ENCODE measurements at places on chromosomes 11 and 22.

DNA sequence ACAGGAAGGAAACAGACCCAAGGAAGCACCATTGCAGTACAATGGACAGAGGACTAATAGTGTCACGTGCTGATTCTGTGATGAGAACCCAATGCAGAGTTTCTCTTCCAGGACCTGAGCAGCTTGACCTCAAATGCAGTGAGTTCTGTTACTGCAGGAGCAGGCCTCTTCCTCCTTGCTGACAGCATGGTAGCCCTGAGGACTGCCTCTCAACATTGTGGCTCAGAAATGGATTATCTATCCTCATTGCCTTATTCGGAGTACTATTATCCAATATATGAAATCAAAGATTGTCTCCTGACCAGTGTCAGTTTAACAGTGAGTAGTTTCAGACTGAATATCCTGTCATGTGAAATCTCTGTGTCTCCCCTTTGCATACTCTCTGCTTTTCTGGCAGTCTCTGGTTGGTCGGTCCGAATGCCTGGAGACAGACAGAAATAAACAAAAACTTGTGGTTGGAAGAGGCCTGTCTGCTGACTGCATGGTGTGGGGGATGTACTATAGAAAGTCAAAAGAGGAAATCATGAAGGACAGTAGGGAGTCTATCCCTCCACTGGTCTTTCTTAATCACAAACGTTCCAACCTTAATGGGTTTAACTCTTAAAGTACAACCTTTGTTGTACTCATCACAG, 6.9 kb upstream of the MS4A14 start:
- DNase-seq: no peak

DNA sequence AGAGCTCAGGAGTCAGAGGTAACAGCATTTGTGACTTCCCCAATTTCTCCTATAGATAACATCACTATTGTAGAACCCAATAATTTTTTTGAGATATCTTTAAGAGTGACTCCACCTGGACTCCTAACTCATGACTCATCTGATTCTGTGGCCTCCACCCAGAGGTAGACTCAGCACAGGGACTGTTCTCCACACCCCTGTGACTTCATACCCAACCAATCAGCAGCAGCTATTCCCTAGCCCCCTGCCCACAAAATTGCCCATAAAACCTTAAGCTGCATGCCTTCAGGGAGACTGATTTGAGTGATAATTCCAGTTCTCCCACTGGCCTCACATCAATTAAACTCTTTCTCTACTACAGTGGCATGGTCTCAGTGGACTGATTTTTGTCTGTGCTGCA, 475.4 kb upstream of the FAT3 start:
- DNase-seq: no peak

- no peak for DNase-seq
Measured at GRCh38 chr22:19986011-19986409, 30.6 kb downstream of the ARVCF start.

DNA sequence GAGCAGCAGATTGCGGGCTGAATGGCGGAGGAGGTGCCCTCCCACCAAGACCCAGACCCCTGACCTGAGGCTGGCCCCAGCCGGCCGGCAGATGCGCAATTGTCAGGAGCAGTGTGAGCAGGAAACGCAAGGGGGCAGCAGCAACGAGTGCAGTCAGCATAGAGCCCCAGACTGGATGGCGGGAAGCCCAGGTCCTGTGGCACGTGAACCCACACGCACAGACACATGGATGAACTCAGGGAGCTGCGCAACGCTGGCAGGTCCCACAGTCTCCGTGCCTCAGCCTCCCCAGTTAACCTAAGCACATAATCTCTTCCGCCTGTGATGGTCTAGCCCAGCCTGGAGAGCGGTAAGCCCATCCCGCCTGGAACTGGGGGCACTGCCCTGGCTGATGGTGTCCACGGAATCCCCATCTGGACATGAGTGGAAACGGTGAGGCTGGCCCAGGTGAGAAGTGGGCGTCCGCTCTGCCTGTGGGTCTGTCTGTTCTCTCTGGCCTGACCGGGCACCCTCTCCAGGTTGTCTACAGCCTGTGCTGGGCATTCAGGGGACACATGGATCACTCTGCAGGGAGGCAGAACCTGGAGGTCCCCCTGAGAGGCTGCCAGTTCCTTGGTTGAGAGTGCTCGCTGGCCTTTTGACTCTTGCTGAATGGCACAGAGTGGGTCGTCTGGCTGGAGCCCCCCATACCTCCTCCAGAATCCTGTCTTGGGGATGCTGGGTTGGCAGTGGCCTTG, 626 bp upstream of the TBX10 start:
- peak; percentile 65 for DNase-seq

DNA sequence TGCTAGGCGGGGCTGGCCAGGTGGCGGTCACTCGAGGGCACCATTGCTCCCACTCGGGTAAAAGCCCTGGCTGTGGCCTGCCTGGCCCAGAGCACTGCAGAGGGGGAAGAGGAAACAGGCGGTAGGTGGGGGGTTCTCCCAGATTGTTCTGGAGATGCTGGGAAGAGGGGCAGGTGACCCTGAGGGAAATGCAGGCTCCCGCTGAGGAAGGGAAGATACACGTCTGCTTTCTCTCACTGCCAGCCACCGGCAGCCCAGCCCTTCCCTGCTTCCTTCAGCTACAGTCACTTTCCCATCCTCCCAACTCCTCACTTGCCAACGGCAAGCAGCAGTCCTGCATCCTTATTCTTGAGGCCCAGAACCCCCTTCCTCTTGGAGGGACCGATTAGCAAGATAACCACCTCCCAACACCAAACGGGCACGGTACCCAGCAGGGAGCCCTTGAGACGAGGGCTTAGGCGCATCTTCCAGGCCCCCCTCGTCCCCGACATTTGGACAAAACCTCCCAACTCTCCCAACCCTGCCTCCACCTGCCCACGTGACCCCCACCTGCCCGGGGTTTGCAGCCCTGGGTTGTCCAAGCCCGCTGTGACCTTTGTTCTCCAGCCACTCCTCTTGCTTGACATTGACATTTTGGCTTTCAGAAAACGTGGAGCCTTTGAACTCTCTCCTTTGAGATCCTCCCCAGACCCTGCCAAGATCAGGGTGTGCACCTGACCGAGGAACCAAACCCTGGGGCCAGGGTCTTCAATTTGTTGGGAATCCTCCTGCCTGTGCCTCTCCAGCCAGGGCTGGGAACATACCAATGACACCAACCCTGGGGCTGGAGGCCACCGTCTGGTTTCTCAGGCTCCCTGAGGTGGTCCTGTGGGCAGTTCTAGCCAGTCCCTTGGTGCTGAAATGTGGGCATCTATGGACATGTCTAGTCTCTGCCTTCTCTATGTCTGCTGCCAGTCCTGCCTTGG, 48.8 kb upstream of the TTLL12 start:
- no peak for DNase-seq

DNA sequence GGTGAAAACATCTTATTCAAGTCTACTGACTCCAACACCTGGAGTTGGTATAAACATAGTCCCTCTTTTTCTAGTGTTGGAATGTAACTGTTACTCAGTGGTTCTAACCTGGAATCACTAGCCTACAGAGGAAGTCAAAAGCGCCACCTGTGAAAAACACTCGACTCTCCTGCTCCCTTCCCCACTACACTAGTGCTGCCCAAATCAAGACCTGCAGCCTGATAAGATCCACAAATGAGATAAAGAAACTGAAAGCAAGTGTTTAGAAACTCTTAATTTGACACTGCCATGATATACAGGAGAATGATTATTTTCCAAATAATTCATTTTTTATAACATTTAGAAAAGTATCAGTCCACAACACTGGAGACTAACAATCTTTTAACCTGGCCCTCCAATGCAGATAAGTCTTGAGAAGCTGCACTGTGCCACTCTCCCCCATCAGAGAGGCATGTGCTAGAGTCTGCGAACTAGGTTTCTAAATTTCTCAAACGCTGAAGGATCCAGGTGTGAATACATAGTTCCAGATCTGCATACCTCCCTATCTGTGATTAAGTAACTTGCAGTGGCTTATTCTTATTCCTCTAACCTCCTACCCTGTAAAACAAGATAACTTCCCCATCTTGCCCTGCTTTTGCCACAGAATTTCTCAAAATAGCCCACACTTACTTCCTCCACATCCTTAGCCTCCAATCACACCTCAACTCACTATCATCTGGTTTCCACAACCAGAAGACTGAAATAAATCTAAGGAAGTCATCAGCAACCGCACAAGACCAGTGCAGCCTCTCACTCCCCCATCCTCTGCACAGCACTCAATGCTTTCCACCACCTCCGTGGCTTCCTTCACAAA, 88.1 kb downstream of the RRAS2 start:
- no peak for DNase-seq

- no peak for DNase-seq
Measured at GRCh38 chr11:30786256-30787110, 200.3 kb upstream of the MPPED2 start.

GRCh38 chr11:46890665-46891064, 27.7 kb downstream of the LRP4 start:
- DNase-seq: no peak

- DNase-seq: no peak
Measured at GRCh38 chr11:117419482-117420142, 92.0 kb downstream of the CEP164 start.

DNA sequence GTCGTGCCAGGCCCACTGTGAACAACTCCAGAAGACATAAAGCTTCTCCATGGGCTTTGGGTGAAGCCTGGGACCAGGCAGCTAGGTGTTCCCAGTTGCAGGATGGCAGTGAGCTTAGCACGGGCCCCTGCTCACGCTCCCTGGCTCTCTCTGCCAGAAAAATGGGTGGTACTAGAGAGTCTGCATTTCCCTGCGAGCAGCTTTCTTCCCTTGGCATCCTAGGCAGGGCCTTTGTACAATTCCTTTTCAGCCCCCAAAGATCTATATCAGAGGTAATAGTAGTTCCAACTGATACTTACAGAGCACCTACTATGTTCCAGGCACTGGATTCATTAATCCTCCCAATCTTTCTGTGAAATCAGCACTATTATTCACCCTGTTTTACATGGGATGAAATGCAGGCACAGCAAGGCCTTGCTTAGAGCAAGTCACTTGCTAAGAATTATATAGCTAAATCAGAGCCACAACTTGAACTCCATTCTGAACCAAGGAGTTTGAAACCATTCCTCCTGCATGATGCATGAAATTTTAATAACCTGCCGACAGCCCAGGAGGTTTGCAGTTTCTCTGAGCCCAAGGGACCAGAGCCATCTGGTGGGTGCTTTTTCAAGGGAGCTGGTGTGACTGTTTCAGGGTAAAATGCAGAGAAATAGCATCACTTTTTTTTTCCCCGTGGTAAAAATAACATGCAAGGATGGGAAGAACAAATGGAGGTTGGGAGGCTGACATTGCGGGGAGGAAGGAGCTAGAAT, 22.7 kb downstream of the NAV2 start:
- no peak for DNase-seq

DNA sequence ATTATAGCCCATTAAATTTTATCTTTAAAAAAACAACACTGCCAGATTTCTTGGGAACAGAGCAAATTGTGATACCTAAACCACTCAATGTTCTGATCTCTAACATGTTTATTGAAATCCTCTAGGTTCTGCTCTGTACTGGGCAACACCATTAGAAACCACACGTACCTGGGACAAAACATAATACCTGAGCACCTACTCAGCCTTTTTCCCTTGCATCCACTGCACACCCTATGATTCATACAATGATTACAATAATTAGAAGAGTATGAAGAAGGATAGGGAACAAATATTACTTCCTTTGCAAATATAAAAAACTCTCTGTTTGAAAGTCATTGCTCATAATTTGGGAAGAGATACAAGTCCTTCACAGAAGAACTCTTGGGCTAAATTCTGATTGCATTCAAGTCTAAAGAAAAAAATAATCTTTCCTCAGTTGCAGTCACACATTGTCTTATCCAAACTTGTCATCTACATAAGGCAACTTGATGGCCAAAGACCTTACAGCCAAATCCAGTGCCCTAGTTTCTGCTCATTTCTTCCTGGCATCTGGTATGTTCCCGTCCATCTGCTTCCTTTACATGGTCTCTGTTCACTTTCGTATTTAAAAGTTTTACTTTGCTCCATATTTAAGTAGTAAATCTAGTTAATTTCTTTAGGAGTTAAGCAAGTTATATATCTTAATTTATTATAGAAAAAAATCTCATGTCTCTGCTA, 407.4 kb downstream of the LRRC4C start:
- no peak for DNase-seq

- no peak for DNase-seq
Measured at GRCh38 chr11:95895815-95896214, 28.1 kb downstream of the MTMR2 start.

DNA sequence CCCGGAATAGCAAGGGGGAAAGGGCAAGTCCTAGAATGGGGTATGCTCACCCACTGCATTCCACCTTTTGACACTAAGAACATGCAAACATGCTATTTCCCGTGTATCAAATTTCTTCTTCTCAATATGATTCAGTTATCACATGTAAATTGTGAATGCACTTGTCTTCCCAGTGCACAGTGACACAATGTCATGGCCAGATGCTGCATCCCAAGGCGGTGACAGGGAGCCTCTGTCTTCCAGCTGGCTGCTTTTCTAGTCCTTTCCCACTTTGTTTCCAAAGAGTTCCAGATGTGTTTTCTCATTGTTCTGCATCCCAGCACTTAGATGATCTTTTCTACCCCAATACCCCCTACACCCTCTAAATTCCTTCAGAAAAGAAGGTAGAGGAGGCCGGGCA, 12.4 kb downstream of the SLC25A18 start:
- DNase-seq: no peak

DNA sequence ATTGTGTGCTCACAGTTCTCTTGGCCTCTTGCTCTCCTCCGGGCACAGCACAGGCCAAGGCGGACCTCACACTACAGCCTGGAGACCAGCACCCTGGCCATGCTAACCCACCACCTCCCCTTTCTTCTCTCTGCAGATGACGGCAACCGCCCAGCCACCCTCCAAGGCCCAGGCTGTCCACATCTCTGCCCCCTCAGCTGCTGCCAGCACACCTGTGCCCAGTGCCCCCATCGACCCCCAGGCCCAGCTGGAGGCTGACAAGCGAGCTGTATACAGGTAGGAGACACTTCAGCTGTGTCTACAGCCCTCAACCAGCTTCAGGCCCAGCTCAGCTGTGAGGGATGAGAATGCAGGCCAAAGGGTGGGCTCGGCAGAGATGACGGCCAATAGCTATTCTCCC, 128.4 kb downstream of the FEZ1 start:
- no peak for DNase-seq

DNA sequence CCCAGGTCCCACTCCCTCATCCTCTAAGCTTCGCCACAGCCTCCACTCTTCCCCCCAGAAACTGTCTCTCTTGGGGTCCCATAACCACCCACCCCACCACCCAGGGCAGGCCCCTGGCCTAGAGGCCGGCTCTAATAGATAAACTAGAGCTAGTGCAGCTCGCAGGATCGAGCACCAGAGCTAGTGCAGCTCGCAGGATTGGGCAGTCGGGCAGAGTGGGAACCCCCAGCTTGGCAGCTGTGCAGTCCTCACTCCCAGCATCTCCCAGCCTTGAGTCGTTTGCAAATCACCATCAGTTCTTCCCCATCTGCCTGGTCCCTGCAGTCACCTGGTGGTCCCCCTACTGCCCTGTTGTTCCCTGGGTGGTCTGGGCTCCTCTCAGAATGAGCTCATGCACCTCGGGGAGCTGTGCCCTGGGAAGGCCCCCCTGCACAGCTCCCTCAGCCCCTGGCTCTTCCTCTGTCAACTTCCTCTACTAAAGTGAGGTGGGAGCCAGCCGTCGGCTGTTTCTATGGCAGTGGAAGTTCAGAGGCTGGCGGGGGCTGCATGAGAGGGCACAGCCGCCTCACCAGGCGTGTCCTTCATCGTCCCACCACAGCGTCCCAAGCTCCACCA, 15.5 kb upstream of the SHANK2 start:
- DNase-seq: no peak

- no peak for DNase-seq
Measured at GRCh38 chr22:48884324-48884723, 943.3 kb downstream of the BRD1 start.

GRCh38 chr11:131571571-131571970, 201.2 kb downstream of the NTM start:
- no peak for DNase-seq
